ENCODE measurements at places on chromosomes 1 and 21.
A peak's percentile ranks its signal among the peaks of the same experiment; 100 is the strongest.

GRCh38 chr21:35333831-35334618 lies 284.9 kb upstream of the RUNX1 start:
- no peak for DNase-seq

DNA sequence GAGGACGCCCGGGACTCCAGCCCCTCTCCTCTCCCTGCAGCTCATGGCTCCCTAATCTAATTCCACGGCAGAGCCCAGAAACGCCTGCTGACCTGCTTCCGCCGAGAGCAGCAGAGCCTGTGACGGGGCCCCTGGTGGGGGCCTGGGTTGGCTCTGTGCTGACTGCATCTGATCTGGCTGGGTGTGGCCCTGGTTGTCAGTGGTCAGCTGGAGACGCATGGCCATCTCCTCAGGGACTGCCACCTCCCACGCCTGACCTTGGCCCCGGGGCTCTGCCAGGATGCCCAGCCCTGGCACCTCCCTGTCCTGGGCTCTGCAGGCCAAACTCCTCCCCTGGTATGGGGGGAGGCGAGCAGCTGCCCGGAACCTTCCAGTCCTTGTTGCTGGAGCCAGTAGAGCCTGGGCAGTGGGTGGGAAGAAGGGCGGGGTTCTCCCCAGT lies 1.1 kb upstream of the PLCH2 start:
- DNase-seq, result no peak

DNA sequence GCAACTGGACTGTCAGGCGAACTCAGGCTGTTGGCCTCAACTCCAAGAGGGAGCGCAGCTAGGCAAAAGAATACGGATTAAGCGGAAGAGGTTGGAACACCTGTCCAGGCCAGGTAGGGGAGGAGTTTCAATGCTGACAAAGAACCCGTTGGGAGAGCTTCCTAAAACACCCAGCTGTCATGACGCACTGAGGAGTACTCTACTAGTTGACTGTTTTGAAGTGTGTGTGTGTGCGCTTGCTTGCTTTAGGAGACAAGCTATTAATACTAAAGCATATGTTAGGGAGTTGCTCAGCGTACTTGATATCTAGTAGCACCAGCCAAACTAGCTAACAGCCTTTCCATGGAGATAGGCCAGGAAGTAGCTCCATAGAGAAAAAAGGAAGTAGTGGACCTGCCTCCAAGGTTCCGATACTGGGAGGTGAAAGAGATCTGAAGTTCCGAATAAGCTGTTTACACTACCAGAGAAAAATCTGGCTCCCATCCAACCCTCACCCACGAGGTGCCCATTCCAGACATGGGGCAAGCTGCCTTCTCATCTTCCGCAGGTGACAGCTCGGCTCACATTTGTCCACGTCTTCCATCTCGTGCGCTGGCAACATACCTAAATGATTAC lies 974 bp upstream of the FNBP1L start:
- peak; percentile 65 for DNase-seq

- DNase-seq, result no peak
Observed at GRCh38 chr1:83735526-83735925, 263.4 kb downstream of the TTLL7 start.

GRCh38 chr1:183417772-183418491 lies at the start of gene NMNAT2:
TSS of gene NMNAT2 (minus strand) at chr1:183418380. CDS start at chr1:183418267, 113 bp downstream.
- no peak for DNase-seq

DNA sequence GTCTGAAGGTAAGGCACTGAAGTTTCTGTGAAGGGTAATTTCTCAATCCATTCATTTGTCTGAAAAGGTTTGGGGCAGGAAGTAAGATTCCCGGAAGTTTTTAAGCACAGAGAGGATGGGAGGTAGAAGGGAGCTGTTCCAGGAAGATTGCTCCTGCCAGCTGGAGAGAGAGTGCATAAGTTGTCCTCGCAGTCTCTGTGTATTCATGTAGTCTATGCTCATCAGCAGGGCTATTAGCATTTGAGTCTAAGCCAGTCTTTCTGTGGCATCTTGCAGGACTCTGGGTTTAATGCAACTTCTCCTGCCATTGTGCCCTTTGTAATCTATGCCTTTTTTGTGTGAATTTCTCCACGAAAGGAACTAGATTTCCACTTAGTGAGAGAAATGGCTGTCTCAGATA lies 140.8 kb upstream of the FGGY start:
- DNase-seq, result no peak

- DNase-seq, result no peak
Observed at GRCh38 chr1:194586302-194586701, 1399.9 kb upstream of the B3GALT2 start.

DNA sequence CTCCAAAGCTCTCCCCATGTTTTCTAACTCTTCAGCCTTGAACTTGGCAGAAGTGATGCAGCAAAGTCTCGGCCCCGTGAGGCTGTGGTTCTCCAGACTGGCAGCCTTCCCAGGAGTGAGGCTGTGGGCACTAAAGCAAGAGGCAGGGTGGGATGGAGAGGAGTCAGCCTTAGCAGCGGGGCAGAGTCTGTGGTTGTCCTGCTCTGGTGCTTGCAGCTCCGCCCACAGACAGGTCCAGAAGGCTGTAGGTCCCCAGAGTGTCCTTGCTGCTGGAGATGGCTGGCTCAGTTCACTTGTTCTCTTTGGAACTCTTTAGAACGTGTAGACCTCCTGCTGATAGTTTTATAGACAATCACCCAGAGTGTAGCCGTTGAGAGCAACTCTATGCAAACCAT lies 142.6 kb downstream of the AJAP1 start:
- no peak for DNase-seq

GRCh38 chr1:20430355-20431175 lies 55.4 kb downstream of the CAMK2N1 start:
- DNase-seq, result no peak

GRCh38 chr1:196977278-196977677 lies at the start of gene CFHR5:
TSS of gene CFHR5 (plus strand) at chr1:196977556. CDS start at chr1:196977665, 109 bp downstream.
- no peak for DNase-seq

GRCh38 chr1:43383449-43383848 lies 6.2 kb downstream of the MED8 start:
- DNase-seq, result no peak

GRCh38 chr1:192627901-192628300 lies 8.0 kb upstream of the RGS13 start:
- no peak for DNase-seq

DNA sequence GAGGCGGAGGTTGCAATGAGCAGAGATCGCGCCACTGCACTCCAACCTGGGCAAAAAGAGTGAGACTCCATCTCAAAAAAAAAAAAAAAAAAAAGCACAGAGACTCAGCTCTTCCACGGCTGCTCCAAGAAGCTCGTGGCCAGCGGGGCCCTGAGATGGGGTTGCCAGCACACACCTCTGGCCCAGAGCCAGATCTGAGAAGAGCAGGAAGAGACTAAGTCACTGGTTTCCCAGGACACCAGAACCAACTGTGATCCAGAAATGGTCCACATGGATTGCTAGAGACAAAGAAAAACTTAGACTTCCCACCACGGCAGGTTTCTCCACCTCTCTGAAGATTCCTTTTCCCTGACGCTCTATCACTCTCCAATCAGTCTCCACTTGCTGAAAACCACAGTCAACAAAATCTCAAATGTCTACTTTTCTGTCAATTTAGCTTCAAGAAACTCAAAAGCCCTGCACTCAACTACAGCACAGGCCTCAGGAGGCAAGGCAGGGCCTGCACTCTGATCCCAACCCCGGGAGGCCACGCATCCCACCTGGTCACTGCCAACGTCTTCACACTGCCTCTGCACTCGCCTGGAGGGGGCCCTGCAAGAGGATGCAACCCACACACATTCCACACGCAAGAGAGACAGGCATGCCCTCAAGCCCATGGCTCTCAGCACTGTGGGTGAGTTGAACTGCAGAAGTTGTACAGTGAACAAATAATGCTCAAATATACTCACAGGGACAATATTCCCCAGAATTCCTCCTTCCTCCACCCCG lies 79.0 kb downstream of the NPHP4 start:
- DNase-seq, result no peak

DNA sequence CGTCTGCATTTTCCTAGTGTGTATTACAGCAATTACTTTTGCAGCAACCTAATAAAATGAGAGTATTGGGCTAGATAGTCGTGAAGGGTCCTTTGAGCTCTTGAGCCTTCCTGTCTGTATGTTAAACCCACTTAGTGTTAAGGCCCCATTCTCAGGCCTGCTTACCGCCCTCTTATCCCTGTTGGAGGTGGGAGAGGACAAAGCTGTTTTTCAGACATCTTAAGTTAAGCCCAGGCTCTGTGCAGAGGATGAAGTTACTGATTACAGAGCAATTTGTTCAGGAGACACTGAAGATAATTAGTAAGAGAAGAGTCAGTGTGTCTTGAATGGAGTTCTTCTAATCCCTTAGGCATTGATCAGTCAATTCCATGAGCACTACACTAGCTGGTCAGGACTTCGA lies 114.6 kb downstream of the UCK2 start:
- DNase-seq, result no peak

GRCh38 chr1:1624443-1625403 lies 7.2 kb upstream of the MMP23B start:
- DNase-seq, result no peak

GRCh38 chr1:50105433-50105832 lies 3.3 kb upstream of the ELAVL4 start:
- no peak for DNase-seq

GRCh38 chr1:226981386-226981817 lies 41.3 kb downstream of the COQ8A start:
- no peak for DNase-seq

DNA sequence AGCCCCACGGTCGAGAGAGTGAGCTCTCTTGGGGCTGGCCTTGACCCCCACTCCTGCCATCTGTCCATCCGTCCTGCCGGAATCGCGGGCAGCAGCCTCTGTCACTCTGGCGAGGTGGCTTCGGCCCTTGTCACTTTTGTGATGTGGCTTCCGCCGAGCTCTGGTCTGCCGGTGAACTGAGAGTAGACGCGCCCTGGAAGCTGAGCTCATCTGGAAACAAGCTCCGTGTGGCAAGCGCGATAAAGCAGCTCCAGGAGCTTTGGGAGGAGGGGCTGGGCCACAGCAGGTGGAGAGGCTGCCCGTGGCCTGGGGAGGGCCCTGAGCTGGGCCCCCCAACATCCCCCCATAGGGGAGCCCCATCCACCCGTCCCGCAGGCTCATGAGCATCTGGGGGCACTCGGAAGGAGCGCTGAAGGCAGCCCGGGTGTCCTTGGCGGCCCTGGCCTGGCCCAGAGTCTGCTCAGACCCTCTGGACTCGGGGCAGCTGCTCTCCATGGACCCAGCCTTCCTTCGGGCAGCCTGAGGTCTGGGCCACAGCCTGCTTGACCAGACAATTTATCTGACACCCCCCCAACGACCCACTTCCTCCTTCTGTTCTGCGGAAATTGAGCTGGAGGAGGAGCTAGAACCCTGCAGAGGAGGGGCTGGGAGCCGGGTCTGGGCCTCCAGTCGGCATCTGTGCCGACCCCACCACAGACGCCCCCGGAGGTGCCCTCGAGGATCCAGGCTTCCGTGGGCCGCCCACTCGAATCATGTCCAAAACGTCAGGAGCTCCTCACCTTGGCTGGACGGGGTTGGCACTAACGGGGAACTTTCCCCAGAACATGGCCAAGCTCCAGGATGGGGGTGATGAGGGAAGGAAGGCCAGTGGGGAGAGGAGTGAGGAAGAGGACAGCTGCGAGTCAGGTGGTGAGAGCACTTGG lies 59.1 kb downstream of the SLC19A1 start:
- DNase-seq, result no peak

- no peak for DNase-seq
Observed at GRCh38 chr1:41541592-41541952, 57.1 kb upstream of the EDN2 start.

GRCh38 chr1:161390559-161390858 lies 22.8 kb upstream of the CFAP126 start:
- no peak for DNase-seq

DNA sequence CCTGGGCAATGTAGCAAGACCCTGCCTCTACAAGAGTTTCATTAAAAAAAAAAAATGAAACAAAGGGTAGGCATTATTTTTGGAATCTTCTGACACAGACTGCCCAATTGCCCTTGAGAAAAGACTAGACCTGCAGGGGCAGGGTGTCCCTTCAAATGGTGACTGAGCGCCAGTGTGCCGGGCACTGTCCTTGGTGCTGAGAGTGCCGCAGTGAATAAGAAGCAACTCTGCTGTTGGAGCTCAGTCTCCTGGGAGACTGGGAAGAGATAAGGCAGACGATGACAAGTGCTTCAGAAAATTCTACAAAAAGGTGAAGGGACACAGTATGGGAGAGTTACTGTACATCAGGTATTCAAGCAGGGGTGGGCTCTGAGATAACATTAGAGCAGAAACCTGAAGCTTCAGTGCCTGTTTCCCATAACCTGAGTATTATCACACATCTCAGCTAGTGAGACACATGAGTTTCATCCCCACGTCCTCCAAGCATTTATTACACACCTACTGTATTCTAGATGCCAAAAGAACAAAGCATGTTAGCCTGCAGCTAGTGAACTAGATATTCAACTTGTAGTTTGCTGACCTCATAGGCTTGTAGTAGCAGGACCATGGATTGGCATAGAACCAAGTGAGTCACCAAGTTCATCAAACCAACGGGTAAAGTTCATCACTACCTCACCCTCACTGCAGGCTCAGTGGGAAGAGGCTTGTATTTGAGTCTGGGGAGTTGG lies 18.4 kb upstream of the RPL11 start:
- no peak for DNase-seq

- DNase-seq, result no peak
Observed at GRCh38 chr1:231493421-231494185, 34.9 kb upstream of the TSNAX start.

GRCh38 chr21:38444691-38445090 lies 53.6 kb downstream of the ERG start:
- DNase-seq, result no peak

- DNase-seq, result no peak
Observed at GRCh38 chr1:1177452-1178206, 3.9 kb downstream of the TTLL10 start.

DNA sequence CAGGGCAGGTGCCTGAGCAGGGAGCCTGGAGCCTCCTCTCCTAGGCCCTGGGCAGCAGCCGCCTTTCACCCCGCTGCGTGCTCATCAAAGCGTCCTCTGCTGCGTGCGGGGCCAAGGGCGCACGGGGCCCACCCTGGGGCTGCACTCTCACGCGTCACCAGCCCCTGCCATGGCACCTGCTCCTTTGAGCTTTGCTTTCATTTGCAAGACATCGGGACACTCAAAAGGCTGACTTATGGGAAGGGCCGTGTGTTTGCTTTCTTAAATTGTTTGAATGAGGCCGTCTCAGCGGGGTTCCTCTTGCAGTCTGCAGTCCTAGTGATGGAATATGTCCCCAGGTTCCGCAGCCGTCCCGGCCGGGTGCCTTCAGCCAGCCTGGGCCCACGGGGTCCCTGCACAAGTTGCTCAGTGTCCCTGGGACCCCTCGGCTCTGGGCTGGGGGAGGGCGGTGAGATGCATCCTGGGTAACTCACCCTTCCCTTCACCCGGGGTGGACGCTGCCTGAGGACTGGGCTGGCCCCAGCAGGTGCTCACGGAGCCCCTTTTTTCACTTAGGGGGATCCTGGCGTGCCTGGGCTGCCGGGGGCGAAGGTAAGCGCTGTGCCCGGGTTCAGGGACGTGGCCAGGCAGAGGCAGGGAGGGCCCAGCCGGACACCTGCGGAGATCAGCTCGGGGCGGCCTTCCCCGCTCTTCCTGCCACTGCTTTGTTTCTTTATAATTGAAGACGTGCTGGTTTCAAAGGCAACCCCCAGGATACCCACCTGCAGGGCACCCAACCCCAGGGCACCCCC lies 53.1 kb downstream of the SLC19A1 start:
- no peak for DNase-seq

Data from prostate gland (tissue), 2 donors.